Stimulated activated naive CD4-positive, alpha-beta T cell (primary cell): ENCODE measurements at places on chromosomes 4 and X.

DNA sequence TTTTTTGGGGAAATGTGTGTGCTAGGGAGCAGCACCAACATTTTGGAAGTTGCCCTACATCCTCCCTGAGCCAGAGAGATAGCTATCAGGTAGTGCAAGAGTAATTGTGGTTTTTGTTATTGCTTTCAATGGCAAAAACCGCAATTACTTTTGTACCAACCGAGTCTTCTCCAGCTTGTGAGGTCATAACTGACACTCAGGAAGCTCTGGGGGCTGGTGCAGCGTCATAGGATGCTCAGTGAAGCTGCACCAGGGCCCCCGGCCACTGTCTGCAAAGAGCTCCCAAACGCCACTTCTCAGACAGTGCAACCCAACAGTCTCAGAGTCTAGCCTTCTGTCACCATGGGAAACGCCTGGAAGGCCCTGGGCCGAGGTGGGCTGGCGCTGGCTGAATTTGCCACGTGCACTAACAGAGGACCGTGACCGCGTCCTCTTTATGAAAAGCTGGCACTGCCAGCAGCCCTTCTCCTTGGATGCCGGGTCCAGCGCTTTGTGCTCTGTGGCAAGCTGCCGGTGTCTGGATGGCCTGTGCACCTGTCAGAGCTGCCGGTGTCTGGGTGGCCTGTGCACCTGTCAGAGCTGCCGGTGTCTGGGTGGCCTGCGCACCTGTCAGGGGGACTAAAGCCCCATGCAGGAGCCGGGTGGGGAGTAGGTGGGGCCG, 19.4 kb downstream of the SH3TC1 start:
- DNase-seq, result no peak

- no peak for DNase-seq
Measured at GRCh38 chrX:102599951-102600579, 750 bp downstream of the ARMCX5 start.

DNA sequence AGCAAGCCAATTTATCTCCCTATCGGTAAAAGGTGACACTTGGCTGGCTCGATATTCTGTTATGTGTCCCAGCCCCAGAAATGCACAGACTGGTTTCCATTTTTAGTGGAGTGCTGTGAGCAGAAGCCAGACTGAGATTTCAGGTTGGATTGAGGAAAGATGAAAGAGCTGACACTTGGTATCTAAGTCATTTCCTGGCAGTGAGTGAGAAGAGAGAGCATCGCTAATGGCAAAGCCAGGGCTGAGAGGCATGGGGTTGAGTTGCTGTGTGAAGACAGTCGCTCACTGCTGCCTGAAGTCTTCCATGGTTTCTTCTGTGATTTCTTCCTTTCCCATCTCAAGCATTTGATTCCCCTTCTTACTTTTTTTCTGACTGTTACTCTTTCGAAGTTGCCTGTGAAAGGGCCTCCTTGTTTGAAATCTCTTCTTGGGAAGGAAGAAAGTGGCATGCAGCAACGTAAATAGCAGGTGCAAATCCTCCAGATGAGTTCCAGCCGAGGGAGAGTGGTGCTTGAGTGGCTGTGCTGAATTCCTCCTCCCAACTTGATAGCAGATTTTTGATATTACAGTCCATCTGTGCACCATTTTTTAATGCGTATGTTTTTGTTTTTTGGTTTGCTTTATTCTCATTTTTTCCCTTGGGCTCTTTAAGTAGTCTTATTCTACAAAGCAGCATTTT, 109.2 kb upstream of the LIMCH1 start:
- DNase-seq, result no peak

DNA sequence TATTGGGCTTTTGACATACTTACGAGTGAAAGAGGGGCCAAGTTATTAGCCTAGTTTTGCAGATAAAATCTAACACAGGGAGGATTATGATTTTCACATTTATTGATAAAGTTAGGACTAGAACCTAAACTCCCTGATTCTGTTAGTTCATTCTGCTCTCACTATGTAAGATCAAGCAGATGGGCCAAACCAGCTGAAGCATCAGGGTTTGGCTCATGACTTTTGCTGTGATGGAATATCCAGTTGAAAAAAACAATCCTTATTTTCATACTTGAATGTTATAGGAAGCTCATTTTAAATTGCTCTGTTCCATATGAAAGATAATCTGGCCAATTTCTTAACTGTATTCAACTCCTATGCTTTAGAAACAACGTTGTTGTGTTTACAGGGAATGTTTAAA, 21.2 kb downstream of the SPRY1 start:
- no peak for DNase-seq

GRCh38 chrX:48956728-48957414, 536 bp downstream of the OTUD5 start:
- peak; percentile 40 for DNase-seq

DNA sequence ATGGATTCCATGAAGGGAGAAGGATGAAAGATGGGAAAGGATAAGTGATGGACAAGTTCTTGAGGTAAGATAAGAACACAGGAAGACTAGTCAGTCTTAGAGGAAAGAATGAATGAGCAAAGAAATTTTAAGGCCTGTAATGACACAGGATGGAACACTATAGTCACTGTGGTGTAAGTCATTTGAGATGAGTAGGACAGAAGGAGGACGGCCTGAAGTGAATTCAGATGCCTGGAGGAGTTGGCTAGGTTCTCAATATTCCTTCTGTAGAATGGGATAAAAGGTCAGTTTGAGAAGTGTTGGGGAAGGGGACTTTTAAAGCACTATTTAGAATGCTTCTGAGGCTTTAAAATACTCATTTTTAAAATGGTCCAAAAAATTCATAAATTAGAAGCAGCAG, 3.9 kb downstream of the MSMO1 start:
- no peak for DNase-seq

- DNase-seq, result no peak
Measured at GRCh38 chr4:26248647-26249046, 72.2 kb upstream of the RBPJ start.

GRCh38 chr4:143382596-143382995, 45.9 kb downstream of the GAB1 start:
- no peak for DNase-seq

DNA sequence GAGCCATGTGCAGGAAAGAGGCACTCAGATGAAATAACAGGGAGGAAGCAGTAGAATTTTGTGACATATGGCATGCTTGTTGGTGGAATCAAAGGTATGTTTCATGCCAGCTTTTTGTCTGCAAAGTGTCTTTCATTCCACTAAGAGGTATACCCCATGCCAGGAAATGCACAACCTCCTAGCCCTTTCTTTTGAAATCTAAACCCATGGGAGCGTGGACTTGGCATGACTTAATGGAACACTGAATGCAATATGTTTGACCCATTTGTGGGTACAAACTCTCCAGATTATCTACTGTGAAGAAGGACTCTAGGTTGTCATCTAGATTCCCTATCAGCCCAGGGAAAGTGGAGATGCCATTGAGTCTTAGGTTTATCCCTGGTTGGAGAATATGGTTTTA, 338.3 kb upstream of the TEX13C start:
- DNase-seq, result no peak

DNA sequence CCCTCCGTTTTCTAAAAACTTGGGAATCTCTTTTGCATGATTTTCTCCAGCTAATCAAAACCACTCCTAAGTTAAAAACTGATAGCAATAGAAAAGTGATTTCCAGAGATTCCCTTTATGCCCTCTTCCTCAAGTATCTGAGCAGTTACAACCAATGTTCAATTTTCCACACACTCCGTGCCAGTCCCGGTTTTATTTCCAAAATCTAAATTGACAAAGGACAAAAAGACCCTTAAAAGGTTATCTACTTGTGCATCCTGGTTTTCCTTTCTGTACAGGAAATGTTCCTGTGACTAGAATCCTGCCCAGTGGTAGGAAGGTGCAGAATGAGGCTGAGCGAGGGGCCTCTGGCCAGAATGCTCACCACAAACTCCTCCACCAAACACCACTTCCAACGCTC, 1.3 kb downstream of the SFRP2 start:
- DNase-seq, result no peak

DNA sequence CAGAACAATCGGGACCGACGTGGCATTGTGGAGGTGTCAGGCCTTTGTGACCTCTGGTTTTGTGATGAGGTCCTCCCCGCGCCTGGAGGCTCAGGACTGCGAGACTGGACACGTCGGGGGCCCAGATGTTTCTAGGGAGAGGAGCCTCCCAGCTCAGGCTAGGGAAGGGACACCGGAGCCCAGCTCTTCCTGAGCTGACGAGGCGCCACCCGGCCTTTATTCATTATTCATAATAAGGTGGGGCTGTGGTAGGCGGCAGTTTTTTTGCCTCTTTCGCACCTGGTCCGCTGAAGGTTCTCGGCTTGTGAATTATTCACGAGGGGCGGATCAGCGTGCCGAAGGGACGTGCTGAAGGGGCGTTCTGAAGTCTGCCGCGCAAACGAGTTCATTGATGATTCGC, 2.3 kb upstream of the UBA1 start:
- DNase-seq, result peak; percentile 19

DNA sequence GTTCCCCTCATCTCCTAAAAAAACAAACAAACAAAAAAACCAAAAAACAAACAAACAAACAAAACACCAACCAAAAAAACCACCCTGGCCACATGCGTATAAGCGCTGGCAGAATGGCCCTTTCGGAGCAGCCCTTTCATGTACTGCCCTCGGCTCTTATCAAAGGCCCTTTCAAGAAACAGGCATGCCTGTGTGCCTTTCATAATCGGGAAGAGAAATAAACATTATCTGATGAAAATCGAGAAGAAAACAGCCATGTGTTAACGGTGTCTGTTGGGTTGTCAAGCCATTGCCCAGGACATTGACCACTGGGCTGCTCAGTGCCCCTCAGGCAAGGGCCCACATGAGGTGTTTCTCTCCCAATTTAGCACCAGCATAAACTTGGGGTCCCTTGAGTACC, 68.3 kb downstream of the PJA1 start:
- no peak for DNase-seq

DNA sequence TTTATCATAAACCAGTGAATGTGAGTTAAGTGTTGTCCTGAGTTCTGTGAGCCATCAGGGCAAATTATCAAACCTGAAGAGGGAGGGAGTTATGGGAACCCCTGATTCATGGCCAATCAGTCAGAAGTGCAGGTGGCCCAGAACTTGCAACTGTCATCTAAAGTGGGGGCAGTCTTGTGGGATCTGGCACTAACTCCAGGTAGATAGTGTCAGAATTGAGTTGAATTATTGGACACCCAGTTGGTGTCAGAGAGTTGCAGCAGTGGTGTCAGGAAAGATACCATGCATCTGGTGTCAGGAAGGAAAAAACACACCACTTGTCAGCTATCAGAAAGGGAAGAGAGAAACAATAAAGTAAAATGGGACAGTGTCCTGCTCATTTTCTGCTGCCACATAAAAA, 8.4 kb downstream of the CORIN start:
- DNase-seq, result no peak

DNA sequence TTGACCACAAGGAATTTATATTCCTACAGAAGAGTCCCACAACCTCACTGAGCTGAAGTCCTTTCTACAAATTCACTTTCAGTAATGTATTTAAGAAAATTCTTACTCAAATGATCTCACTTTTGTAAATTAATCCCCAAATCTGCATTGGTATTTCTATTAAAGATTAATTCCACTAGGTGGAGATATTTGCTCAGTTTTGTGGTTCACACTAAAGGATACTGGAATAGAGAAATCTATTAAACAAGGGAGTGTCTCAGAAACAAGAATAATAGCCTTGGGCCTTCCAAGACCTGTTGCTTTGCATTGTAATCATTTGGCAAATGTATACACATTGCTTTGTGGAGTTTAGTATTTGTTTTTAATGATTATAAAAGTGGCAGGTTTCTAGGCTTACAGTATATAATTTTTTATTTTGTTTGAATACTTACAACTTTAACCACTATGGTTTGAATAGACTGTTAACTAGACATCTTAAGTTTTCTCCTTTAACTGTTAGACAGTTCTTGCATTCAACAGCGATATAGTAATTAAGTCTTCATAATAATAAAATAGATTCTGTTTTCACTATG, 25.9 kb downstream of the CFAP299 start:
- DNase-seq, result peak; percentile 30

GRCh38 chrX:6460893-6461490, 73.9 kb downstream of the VCX3A start:
- no peak for DNase-seq

DNA sequence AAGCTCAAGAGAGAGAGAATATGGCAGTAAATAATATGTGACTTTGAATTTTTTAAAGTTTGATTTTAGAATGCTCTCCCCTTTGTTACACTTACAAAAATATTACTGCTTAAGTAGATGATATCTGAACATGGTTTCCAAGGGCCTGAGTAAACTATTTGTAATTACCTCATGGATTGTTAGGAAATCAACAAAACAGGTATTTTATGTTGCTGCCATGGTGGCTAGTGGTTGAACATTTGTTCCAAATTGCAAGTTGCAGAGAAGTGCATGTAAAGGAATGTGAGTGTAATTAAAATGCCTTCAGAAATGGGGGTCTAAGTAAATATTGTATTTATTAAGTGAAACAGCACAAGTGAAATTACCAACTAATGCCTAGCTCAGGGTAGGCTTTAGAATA, 27.6 kb downstream of the SEPTIN11 start:
- DNase-seq, result no peak

- DNase-seq, result no peak
Measured at GRCh38 chrX:57652705-57653104, 27.4 kb downstream of the NLRP2B start.

DNA sequence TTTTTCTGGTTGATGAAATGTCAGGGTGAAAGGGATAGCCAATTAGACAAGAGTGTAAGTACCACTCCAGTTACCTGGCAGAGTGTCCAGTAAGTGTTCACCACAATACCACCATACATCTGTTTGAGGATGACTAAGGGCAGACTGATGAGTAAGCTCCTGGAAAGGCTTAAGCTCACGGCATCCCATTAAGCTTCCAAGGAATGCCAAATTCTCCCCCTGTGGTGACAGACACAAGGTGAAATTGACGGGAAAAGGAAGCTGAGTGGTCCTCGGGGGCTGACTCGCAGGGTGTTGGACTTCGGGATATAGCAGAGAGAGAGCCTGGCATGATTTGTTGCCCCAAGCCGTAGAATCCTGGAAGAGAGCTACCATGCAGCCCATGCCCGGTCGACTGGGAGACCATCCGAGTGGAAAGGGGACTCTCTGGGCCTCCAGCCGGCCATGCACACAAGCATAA, 7.6 kb upstream of the BST1 start:
- DNase-seq, result no peak

DNA sequence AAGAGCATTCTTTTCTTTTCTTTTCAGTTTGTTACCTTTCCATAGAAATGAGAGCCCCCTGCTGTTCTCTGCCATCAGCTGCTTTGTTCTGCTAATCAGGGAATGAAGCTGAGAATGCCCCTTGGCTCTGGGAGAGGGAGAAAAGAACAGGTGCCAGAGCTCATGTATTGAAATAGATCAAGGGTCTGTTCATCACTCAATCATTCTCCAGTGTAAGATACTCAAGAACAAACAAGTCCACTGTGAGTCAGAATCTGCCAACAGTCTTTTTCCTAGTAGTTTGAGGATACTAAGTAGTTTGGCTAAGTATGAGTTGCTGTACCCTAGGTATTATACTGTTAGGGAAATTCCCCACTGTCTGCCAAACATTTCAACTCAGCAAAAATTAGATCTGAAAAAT, 144.3 kb downstream of the RTL3 start:
- DNase-seq, result no peak

GRCh38 chr4:78149751-78150542, 92.8 kb downstream of the FRAS1 start:
- no peak for DNase-seq

- no peak for DNase-seq
Measured at GRCh38 chrX:41553688-41554087, 106.5 kb downstream of the NYX start.
